NCI-H1417 treated with DMSO at 0.1 percent for 48 hours (cell line): ENCODE measurements at places on chromosomes 16 and 17.

- no peak for DNase-seq
Observed at GRCh38 chr16:58157951-58158540, 28.9 kb upstream of the CFAP20 start.

GRCh38 chr16:55284718-55285099 lies 39.3 kb upstream of the IRX6 start:
- no peak for DNase-seq

DNA sequence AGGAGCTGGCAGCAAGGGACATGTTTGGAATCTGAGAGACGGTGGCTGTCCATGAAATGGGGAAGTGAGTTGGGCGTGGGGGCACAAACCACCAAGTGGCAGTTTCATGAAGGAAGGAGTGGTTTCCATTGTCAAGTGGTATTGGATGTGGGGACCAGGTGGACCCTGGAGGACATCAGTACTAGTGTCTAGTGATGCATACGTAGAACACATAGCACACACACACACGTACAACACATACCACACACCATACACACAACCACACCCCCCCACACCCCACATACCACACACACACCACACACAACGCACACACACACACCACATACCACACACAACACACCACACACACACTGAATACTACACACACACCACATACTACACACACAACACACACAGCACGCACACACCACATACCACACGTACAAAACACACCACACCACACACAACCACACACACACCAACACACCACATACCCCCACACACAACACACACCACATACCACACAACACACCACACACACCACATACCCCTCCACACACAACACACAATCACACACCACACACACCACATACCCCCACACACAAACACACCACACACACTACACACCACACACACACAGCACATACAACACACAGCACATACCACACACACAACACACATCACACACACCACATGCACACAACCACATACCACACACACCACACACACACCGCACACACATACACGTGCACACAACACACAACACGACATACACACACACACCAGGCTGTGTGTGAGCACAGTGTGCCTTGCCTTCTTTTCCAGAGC lies 41.1 kb upstream of the GSE1 start:
- no peak for DNase-seq

DNA sequence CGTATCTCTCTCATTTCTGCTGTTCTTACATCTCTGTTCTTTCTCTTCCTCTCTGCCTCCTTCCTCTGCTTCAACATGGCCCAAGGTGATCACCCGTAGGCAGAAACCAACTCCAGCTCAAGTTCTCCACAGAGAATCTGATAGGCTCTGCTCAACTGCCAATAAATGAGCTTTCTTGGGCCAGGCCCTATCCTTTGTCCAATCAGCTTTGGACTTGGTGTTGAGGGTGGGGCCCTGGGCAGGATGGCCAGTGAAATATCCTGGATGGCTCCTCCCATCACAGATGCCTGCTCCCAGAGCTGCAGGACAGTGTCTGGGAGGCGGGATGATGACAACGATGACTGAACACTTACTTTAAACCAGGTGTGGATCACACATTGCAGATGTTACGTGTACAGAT lies 17.4 kb upstream of the BRD7 start:
- no peak for DNase-seq

GRCh38 chr16:23357761-23358290 lies 55.7 kb downstream of the SCNN1B start:
- DNase-seq, result no peak

- no peak for DNase-seq
Observed at GRCh38 chr16:81669473-81670350, 109.4 kb upstream of the PLCG2 start.

DNA sequence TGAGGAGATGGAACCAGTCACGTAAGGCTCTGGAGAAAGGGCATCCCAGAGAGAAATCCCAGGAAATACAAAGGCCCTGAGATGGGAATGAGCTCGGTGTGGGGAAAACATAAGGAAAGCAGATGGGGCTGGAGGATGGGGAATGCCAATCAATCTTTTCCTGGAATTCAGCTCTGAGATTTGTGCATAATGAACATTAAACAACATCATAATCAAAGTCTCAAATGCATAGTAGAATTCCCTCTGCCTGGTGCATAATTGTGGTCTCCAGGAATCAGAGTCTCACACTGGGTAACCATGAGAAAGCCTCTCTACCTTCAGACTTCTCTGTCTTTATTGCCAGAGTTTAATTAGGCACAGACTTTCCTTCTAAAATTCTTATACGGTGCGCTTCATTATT lies 30.8 kb downstream of the OTOA start:
- no peak for DNase-seq

DNA sequence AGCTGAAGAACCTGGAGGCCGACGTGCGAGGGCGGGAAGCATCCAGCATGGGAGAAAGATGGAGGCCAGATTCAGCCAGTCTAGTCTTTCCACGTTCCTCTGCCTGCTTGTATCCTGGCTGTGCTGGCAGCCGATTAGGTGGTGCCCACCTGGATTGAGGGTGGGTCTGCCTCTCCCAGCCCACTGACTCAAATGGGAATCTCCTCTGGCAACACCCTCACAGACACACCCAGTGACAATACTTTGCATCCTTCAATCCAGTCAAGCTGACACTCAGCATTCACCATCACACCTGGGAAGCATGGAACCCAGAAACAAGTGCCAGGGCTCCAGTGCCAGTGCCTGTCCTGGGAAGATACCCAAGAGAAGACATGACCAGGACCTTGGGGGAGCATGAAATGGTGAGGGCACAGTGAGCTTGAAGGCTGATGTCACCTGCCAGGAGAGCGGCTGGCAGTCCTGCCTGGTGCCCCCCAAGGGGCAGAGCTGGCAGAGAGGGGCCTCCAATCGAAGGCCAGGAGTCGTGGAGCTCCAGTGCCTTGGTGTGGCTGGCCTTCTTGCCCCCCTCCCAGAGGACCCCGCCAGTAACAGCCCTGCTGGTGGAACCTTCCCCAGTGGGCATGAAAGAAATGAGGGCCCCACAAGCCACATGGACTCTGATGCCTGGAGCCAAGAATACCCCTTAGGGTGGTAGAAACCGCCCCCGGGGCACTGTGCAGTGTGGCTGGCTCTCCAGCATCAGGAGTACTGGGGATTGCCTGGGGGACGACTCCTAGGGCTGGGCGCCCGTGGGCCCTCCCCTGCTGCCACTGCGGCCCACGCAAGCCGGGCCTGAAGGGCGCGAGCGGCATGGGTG lies 643 bp upstream of the NPB start:
- DNase-seq, result no peak

GRCh38 chr17:55421179-55421934 lies at the start of gene MMD:
Gene MMD, minus strand, starts transcription at chr17:55421835. Its CDS starts 140 bp downstream, at chr17:55421695.
- DNase-seq, result peak; percentile 48

- DNase-seq, result no peak
Observed at GRCh38 chr17:74151551-74152315, 51.7 kb upstream of the RPL38 start.

GRCh38 chr17:73157521-73157890 lies 7.3 kb upstream of the SSTR2 start:
- no peak for DNase-seq

DNA sequence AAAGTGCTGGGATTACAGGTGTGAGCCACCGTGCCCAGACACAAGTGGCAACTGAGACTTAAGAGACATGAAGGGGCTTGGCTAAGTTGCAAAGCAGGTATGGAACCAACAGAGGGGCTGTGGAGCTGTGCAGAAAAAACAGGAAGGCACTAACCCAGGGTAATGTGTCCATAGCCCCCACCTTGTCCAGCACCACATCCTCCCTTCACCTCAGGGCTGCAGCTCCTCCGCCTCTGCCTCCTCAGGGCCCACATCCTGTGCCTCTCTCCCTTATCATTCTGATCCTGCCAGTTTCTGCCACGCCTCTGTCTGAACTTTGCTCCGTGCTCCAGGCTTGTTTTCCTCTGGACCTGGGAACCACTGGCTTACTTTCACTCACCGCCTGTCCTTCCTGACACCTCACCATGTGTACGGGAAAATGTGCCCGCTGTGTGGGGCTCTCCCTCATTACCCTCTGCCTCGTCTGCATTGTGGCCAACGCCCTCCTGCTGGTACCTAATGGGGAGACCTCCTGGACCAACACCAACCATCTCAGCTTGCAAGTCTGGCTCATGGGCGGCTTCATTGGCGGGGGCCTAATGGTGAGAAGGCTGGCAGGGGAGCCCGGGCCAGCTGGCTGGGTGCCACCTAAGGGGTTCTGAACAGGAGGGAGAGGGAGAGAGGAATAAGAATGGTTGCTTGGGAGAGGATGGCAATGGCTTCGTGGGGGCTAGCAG lies at the start of gene TM4SF5:
Gene TM4SF5 (plus strand): TSS at position 368 of the 716 bp plus-strand sequence. CDS start 37 bp downstream, at position 405.
- DNase-seq, result no peak

DNA sequence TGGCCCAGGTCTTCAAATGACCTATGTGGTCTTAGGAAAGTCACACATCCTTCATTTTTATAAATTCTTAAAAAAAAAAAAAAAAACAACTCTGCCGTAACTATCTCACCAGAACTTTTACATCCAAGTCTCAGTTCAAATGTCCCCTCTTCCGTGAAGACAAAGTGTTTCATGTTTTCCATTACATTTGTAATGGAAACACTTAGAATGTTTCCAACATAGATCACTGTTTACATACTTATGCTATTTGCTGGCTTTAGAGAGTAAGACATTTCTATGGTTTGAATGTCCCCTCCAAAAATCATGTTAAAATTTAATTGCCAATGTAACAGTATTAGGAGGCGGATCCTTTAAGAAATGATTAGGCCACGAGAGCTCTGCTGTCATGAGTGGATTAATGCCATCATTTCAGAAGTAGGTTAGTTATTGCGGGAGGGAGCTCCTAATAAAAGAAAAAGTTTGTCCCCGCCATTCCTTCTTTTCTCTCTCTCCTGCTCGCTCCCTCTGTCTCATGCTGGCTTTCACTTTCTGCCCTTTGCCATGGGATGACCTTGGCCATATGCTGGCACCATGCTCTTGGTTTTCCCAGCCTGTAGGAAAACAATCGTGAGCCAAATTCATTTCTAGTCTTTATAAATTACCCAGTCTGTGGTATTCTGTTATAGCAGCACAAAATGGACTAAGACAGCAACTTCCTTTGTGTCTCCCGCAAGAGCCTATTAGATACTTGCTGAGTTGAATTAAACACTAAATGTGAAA lies 887.8 kb upstream of the SOX9 start:
- DNase-seq, result no peak

DNA sequence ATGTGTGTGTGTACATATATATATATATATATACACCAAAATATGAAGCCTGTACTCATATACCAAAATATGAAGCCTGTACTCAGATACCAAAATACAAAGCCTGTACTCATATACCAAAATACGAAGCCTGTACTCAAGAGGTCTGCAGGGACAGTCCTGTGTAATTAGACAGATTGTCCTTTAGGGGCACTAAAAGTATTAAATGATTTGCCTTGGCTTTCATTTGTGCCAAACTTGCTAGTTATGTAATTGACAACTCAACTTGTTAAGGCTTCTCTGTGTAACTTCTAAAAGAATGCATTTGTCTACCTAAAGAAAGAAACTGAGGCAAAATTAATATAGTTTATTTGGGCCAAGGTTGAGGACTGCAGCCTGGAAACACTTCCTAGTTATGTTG lies 30.8 kb upstream of the DHX40 start:
- DNase-seq, result no peak

DNA sequence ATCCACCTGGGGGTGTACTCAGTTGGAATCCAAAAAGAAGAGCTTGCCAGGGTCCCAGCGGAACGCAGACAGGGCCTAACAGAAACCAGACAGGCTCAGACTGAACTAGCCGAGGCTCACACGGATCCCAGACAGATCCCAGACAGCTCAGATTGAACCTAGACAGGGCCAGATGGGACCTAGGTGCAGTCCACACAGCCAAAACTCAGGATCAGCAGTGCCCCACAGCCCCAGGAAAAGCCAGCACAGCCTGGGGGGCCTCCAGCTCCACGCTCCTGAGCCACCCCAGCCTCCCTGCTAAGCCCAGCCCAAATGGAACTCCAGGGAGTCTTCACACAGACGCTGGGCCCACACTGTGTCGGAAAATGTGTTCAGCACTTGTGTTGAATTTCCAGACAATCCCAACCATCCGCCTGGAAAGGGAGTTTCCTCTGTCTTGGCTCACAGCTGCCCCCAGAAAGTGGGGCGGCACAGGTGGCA lies 7.5 kb downstream of the STX1B start:
- DNase-seq, result no peak

DNA sequence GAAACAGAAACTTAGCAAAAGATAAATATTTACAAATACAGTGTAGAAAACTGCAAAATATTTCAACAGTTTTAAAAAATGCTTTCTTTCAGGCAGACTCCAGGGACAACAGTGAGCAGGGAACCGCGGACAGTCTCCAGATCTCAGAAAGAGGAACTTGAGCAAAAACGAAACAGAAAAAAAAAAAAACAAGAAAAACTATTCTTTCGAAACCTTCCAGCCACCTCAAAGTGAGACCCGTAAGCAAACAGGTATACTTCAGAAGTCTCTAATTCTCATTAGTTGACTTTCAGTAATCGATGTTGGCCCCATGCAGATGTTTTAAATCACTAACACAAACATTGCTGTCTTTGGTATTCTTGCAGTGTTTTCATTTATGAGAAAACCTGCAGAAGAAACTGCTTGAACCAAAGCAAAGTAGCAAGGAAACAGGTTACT lies 15.7 kb upstream of the CCL1 start:
- DNase-seq, result no peak

- no peak for DNase-seq
Observed at GRCh38 chr17:10270258-10270657, 71.9 kb upstream of the GAS7 start.

DNA sequence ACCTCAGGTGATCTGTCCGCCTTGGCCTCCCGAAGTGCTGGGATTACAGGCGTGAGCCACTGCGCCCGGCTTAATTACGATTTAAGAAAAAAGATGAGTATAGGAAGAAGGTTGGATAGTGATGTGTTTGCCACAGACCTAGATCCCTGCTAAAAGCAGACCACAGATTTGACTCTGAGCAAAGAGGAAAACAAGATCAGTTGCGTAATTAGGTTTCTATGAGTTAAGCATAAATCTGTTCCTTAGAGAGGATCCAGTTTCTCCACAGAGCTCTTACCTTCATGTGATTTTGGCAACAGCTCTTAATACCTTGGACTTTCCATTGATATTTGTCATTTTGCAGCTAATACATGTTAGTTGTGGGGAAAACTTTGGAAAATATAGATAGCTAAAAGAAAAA lies 31.1 kb downstream of the CDH1 start:
- DNase-seq, result no peak

DNA sequence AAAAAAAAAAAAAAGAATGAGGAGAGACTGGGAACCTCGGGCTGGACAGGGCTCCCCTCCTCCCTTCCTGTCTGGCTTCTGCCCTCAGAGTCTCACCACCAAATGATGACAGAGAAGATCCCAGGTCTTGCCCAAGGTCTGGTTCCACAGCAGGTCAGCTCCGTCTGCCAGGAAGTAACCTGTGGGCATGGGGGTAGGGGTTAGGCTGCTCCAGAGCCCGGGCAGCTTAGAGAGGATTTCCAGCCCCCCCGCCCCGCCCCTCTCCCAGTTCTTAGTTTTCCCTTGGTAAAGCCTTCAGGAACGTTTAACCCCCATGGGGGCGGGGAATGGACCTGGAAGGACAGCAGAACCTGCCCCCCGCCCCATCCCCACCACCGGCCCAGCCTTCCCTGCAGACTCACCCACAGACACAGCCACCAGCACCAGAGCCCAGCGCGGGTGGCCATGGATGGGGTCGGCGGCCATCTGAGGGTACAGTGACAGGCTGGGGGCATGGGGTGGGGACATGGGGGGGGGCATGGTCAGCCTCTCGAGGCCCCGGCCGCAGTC lies 700 bp downstream of the TLCD2 start:
- DNase-seq, result no peak

- DNase-seq, result no peak
Observed at GRCh38 chr16:89434490-89434889, 55.9 kb downstream of the ANKRD11 start.
